ENCODE measurements at places on chromosomes 7 and 10. TPM values are rescaled to one million over a fixed set of nuclear protein-coding genes. Genes with fewer than 3 reads are reported as not detected.

The AOC1 gene
- not detected for total RNA-seq

The CYP3A7 gene
- 0.31 TPM for total RNA-seq

The HOXA10 gene
- not detected for total RNA-seq

The GIMAP1 gene
- 0.63 TPM for total RNA-seq

The ACTR3C gene
- 12.2 TPM for total RNA-seq

Data from parietal lobe (tissue), 2 donors.